ENCODE measurements at places on chromosomes 6 and 20.
A peak's percentile ranks its signal among the peaks of the same experiment; 100 is the strongest.

- DNase-seq = no peak
Measured at GRCh38 chr6:11328613-11329247, 96.3 kb upstream of the NEDD9 start.

DNA sequence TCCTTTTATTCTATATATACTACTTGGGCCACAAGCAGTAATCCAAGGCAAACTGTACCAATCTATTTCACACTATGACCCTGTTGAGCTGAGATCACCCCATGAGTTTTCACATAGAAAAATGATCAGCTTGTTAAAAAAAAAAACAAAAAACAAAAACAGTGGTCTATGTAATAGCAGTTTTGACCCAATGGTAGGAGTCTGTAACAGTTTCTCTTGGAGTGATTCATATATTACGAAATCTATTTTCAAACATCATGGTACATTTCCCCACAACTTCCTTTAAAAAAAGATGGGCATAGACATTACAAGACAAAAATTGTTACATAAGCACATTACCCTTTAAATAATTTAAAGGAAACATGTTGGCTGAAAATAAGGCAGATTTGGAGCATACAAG lies 78.1 kb downstream of the PRSS35 start:
- DNase-seq = no peak

DNA sequence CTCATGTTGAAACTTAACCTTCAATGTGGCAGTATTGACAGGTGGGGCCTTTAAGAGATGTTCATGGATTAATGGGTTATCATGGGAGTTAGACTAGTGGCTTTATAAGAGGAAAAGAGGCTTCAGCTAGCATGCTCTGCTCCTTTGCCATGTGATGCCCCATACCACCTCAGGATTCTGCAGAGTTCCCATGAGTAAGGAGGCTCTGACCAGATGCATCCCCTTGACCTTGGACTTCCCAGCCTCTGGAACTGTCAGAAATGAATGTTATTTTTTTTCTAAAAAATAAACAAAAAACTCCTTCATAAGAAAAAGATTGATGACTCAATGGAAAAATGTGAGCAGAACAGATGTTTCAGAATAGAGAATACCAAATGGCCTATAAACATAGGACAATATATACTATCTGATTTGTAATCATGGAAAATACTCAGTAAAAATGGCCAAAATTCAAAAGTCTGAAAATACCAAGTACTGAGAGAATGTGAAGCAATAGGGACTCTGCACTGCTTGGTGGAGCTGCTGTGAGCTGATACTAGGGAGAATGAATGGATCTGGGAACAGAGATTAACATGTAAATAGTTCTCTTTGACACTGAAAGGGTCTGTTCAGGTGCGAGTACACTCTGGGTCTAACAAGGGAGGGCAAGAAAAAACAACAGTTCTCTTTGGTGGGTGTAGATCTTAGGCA lies 7.4 kb upstream of the TRIM39 start:
- DNase-seq = no peak

DNA sequence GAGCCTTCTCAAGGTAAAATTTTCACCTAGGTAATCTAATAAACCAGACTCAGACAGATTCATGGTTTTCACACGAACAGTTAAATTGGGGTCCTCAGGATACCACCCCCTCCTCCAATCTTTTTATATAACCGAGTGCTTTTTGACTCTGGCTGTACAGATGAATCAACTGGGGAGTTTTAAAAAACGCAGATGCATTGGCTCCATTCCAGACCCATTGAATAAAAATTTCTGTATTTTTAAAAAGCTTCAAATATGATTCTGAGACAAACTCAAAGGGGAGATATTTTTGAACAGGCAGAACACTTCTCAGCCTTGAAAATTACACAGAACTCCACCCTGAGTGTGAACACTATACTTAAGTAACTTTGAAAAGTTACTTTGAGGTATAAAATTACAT lies 7.2 kb downstream of the UTRN start:
- no peak for DNase-seq

- DNase-seq = peak; percentile 71
Measured at GRCh38 chr6:1524040-1524480, 85.7 kb upstream of the FOXC1 start.

DNA sequence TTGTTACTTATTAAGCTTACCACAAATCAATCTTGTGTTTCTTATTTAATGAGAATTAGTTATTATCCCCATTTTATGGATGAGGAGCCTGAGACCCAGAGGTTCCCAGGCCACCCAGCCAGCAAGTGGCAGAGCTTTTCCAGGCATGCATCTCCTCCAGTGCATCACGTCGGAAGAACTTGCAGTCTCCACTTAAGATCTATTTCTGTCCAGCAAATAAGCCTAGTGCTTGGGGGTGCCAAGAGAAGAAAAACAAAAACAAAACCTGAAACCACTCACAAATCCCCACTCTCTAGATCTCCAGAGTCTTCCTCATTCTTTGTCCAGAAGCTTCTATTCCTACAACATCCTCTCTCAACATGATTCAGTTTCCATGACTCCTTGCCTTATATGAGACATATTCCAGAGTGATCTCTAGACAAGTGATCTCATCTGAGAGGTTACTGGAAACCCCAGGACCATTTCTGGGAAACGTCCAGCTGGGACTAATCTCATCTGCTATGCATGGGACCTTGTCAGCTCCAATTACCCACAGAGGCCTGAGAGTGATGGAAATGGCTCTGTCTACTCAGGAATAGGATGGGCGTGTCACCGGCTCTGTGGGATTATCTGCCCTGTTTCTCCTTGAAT lies 4.1 kb downstream of the GUCA1B start:
- DNase-seq = no peak

GRCh38 chr6:6105472-6106036 lies 98.8 kb upstream of the NRN1 start:
- no peak for DNase-seq

- no peak for DNase-seq
Measured at GRCh38 chr6:163339466-163339865, 75.1 kb upstream of the QKI start.

DNA sequence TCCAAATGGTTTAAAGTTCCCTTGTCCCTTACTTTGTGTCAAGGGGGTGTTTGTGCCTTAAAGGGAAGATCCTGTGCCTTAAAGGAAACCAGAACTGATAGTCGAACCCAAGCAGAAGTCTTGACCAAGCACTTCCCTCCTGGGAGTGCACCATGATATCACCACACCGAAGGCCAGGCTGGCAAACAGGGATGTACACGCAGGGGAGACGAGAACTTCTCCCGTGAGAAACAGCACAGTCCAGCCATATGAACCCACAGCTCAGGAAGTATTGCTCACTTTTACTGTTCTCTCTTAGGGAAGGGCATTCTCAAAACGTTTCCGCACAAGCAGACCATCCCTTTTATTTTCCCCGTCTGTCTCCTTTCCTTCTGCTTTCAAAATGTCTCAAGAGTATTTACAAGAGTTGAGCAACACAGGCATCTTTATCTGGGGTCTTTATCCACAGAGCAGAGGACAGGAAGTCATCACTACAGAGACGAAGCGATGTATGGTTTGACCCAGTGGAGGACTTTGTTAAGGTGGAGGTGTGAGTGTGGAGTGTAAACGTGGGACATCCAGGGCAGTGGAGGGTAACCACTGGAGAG lies 12.8 kb upstream of the SERPINB1 start:
- no peak for DNase-seq

DNA sequence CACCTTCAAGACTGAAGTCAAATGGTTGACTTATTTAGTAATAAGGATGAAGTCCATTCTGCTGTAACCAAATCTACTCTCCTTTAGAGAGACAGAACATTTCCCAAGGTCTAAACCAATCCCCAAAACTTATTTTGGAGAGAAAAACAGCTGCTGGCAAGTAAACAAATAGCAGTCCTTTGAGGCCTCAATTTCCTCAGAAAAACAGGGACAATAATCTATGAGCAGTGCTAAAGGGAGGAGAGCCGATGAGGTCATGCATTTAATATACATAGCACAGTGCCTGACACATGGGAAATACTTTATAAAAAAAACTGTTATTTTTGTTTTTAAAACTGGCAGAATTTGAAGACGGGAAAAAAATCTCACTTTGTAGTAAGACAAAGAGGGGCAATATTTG lies 526.0 kb downstream of the EPM2A start:
- DNase-seq = no peak

DNA sequence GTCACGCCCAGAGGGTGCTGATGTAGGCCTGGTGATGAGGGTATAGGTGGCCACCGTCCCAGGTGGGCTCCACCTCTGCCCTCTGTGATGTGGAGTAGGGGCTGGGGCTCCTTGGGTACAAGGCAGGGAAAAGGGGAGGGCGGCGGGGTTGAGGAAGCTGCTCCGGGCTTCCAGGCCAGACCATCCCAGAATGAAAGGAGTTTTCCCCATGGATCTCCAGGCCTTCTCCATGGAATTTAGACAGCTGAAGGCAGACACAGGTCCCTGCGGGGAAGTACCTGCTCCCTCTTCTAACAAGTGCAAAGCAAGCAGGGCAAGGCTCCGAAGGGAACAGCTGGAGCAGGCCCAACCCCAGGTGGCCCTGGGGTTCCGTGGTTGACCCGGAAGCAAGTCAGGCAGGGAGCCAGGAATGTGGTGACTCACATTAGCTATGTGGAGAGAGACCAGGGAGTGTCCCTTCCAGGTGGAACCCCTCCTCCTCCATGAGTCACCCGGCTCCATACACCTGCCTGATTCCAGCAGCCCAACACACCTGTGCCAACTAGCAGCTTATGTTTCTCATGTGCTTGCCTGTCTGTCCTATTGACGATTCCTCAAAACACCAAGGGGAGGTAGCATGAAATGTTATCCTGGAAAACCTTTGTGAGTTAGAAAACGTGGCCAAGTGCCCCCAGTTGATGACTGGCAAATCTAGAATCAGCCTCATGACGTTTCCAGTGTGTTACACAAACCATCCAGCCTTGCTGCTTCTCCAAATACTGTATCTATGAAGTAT lies 59.7 kb upstream of the SNX9 start:
- DNase-seq = no peak

DNA sequence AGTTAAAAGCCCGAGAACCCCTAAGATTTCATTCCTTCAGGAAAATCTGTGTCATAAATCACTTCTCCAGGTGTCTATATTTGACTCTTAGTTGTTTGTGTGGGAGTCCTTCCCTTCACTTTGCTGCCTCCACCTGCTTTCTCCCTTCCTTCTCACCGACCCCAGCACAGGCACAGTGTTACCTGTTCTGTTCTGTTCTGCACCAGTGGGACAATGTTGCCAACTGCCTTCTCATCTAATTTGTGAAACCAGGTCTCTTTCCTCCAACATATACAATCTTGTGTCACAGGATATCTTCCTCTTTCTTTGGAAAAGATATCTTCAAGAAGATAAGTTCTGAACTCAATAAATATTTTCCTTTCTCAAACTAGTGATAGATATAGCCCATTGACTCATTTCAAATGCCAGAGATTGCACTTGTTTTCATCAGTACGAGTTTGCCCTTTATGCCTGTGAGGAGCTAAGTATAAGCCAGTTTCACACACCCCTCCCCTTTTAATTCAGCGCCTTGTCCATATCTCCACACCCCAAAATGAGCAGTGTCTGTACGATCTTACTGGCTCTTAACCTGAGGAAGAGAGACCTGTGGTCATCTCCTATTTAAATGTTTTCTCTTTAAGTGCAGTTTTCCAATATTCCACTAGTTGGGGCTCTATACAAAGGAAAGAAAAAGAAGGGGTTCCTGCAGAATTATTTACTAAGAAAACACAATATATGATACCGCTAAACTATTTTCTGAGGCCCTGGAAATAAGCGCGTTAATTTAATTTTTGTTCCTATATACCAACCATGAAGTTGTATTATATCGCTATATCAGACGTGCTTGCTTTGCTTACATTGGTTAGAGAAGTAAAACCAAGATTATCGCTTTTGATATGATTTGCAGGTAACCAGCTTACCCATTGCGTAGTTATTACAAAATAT lies 81.6 kb upstream of the PREP start:
- no peak for DNase-seq

DNA sequence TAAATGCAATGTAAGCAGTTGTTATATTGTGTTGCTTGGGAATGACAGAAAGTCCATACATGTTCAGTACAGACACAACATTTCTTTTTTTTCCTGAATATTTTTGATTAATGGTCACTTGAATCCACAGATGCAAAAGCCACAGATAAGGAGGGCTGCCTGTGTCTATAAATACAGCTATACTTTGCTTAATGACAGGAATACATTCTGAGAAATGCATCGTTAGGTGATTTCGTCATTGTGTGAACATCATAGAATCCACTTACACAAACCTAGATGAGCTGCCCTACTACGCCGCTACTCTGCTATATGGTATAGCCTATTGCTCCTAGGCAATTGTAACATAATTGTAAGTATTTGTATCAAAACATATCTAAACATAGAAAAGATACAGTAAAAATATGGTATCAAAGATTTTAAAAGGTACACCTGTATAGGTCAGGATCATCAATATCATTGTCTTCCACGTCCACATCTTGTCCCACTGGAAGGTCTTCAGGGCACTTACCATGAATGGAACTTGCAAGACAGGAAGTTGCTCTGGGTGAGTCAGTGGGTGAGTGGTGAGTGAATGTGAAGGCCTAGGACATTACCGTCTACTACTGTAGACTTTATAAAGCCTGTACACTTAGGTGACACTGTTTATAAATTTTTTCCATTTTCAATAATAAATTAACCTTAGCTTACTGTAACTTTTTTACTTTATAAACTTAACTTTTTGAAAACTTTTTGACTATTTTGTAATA lies 27.9 kb upstream of the POPDC3 start:
- no peak for DNase-seq

GRCh38 chr20:46057856-46058598 lies 29.0 kb downstream of the SLC12A5 start:
- DNase-seq = no peak

- DNase-seq = no peak
Measured at GRCh38 chr6:116536216-116536621, 9.3 kb downstream of the TRAPPC3L start.

DNA sequence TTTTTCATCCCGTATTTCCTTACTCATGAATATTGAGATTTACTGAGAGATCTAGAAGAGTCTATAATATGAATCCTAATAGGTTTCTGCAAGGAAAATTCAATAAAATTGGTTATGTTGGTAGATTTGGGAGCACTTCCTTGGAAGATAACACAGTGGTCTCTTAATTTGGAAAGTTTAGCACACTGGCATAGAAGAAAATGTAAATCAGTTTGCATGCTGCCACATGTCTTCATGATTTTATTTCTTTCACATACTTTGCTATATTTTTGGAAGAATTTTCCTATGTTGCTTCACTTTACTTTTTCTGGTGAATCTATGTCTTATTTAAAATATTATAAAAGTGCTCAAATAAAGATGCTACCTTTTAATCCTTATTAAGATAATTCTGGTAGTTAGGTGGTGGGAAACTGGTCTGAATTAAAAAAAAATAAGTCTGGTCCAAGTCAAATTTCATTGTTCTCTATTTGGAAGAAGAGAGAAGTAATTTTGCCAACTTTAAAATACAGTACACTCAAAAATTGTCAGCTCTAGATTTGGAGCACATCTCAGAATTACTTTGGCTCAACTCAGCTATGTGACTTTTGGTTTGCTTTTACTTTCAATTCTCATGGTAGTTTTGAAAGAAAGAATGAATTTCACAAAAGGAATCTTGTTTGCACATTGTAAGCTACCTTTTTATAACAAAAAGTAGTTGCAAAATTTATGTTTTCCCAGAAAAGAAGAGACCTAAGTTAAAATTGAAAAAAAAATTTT lies 197.3 kb downstream of the CENPW start:
- DNase-seq = no peak

- no peak for DNase-seq
Measured at GRCh38 chr6:40037271-40037670, 103.0 kb upstream of the MOCS1 start.

GRCh38 chr6:166307082-166308032 lies 835 bp downstream of the PRR18 start:
- DNase-seq = no peak

- no peak for DNase-seq
Measured at GRCh38 chr6:73285674-73286283, 22.8 kb upstream of the KHDC1 start.
